ENCODE measurements at places on chromosomes 12 and 14.

GRCh38 chr12:27779416-27779919 is 565 bp upstream of the KLHL42 start:
- no peak for DNase-seq

- no peak for DNase-seq
Observed at GRCh38 chr14:85549697-85550096, 19.8 kb downstream of the FLRT2 start.

- no peak for DNase-seq
Observed at GRCh38 chr14:59465316-59466135, at the start of gene GPR135. Gene GPR135, minus strand, starts transcription at chr14:59465380. Its CDS starts 154 bp downstream, at chr14:59465226.

DNA sequence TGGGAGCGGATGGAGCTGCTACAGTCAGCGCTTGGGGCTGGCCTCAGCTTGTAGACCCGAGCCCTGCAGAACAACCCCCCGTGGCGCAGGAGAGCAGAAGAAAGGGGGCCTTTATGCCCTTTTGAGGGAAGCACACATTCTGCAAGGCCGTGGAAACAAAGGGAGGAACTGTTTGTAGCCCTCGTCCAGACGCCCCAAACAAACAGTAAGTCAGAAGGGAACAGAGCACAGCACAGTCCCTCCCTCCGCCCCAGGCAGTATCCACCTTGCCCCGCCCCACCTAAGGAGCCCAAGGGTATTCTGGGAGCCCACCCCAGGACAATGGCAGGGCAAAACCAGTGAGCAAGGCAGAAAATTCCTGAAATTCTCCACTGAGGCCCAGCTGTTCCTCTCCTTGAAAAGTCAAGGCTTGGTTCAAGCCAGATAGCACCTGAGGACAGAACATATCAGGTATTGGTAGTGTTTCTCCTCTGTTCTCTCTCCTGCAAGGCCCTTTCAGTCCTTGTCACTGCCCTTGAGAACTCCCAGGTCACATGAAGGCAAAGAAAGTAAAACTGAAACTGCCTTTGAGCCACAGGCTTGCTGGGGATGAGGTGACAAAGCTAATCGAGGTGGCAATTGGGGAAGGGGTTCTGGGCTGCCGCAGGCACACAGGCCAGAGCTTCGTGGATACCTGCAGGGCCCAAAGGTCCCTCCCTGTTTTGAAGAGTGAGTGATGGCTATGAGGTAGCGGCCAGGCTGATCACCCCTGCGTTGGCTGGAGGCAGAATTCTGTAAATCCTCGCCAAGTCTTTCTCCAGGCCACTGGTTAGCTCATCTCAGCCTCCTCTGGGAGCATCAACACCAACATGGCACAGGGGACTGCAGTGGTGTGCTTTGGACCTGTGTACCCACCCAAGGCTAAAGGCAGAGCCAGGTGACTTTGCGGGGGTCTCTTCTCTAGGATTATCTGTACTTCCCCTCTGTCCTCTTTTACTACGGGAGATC is 499 bp downstream of the DGLUCY start:
- DNase-seq = peak; percentile 66

DNA sequence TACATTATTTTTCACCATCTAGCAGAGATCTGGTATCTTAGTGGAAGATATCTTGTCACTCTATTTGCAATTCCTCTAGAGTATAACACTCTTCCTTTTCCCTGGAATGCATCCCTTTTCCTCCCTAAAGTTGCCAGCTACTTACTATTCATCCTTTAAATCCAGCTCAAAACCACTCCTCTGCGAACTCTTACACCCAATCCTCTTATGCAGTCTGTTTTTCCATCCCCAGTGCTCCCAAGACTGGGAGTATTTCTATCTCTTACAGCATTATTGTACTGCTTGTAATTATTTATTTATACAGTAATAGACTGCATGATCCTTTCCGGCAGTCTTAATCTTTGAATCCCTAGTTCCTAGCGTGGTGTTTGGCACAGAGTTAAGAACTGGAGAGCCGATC is 2.9 kb upstream of the SRGAP1 start:
- DNase-seq = no peak

DNA sequence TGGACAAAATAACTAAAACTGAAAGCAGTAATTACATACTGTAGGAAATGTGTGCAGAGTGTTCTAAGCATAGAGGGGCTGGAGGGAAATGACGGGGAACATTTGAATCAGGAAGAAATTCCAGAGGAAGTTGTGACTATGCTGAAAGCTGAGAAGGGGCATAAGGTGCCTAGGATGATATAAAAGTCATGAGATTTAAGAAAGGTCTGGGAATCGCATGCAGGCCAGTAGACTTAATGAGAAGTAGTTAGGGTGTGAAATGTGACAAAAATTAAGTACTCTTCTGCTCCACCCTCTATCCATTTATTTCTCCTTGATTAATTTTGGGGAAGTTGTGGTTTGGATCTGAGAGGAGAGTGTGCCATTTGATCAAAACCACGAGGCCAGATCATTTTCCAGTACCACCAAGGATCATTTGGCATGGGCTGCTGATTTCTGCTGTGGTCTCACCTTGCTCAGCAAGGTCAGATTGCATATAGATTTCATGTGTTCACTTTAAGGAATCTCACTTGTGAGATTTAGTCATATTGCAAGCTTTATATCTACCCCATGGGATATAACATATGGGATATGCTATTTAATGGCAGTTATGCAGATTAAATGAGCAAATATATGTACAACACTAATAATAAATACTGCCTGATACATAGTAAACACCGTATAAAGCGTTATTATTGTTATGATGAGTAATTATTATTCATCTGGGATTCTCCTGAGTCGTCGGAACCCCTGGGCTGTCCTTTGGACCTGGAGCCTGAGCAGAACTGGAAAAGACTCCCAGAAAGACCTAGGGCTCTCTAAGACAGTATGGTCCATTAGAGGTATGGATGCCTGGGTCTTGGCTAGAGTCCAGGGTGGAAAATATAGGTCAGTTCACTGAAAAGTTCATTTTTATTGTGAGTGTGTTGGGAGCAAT is 72.3 kb downstream of the SRGAP1 start:
- DNase-seq = no peak

DNA sequence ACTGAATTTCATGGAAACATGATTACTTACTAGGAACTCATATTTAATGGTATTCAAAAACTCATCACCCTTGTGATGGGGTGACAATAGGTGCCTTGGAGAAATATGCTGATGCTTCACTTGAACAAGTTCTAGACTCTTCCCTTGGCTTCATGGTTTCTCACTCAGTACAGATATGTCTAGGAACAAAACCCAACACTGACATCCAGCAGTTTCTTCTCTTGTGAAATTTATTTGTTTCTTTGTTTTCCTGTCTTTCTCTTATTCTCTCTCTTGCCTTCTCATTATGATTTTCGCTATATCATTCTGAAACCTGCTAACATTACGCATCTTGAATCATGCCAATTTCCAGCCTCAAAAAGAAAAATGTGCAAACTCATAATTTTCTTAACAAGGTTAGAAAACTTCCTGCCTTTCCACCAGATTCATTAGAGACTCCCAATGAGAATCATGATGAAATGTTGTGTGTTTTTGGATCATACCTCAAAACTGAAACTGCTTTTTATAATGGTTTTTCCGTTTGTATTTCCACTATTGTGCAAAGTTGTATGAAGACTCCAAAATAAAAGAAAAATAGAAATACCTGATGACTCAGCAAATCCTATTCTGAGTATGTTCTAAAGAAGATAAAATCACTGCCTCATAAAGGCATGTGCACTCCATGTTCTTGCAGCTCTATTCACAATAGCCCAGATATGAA is 1021.5 kb downstream of the TMEM121 start:
- DNase-seq = no peak

- no peak for DNase-seq
Observed at GRCh38 chr12:121957861-121958515, 39.6 kb downstream of the CFAP251 start.

GRCh38 chr12:101772012-101772775 is 32.9 kb upstream of the SYCP3 start:
- no peak for DNase-seq

GRCh38 chr14:32507029-32507984 is 178.2 kb downstream of the AKAP6 start:
- DNase-seq = no peak

DNA sequence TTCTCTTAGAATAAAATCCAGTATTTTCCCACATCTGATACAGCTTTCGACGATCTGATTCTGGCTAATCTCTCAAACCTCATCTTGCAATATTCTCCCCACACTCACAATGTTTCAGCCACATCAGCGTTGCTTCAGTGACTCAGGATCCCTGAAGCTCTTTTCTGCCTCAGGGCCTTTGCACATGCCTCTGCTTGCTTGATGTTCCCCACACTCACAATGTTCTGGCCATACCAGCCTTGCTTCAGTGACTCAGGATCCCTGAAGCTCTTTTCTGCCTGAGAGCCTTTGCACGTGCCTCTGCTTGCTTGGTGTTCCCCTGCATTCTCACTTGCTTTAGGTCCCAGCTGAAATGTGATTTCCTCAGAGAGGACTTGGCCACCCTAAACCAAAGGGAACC is 2.6 kb downstream of the C12orf42 start:
- DNase-seq = no peak

GRCh38 chr14:31395572-31396205 is 24.7 kb downstream of the HEATR5A start:
- no peak for DNase-seq

DNA sequence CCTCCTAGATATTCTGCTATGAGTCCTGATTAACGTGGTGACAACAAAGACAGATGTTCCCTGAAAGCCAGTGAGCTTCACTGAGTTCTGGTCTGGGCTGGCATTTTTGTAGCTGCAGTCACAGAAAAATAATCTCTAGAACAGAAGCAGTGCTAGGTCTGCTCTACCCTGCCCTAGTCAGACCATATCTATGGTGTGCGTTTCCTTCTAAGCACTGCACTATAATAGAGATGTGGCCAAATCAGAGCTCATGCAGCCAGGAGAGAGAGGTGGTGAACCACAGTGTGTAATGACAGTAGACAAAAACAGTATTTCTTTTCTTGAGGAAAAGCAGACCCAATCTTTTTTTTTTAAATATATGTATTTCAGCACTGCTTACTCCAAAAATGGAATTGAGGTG is 76.3 kb downstream of the CMAS start:
- DNase-seq = no peak

GRCh38 chr14:72594099-72594901 is 299.6 kb downstream of the DPF3 start:
- no peak for DNase-seq

GRCh38 chr14:70257526-70257925 is 68.8 kb upstream of the SLC8A3 start:
- peak; percentile 14 for DNase-seq

- DNase-seq = no peak
Observed at GRCh38 chr14:95026851-95027463, 130.4 kb downstream of the DICER1 start.

- no peak for DNase-seq
Observed at GRCh38 chr14:96793547-96793946, 3.6 kb upstream of the VRK1 start.

DNA sequence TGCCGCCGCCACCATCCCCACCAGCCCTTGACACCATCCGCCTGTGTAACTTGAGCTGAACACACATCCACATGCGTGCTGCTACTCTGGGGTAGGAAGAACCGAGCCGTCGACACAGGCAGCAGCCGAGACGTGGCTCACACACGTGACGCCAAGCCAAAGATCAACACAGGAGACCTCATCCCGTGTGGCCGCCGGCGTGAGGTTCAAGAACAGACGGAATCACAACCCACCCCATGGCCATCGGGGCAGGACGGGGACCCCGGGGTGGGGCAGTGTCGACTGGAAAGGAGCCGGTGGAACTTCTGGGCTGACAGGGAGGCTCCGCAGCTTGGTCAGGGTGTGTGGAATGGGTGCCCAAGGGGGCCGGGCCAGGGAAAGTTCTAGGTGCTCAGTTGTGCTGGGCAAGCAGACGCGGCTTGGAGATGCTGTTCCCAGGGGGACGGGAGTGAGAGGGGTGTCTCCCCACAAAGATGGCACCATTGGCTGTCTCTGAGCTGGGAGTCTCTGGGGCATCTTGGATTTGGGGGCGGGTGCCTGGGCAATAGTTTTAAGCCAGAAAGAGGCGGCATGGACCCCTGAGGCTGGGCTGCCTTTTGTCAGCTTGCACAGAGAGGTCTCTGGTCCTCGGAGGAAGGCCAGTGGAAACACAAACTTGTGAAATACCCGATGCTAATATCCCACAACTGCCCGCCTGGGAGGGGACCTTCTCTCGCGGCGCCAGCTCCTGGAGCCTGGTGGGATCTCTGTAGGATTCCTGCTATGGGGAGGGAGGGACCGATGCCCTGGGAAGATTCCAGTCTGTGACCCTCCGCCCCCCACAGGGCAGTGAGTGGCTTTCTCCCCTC is 41.8 kb downstream of the GALNT9 start:
- no peak for DNase-seq

DNA sequence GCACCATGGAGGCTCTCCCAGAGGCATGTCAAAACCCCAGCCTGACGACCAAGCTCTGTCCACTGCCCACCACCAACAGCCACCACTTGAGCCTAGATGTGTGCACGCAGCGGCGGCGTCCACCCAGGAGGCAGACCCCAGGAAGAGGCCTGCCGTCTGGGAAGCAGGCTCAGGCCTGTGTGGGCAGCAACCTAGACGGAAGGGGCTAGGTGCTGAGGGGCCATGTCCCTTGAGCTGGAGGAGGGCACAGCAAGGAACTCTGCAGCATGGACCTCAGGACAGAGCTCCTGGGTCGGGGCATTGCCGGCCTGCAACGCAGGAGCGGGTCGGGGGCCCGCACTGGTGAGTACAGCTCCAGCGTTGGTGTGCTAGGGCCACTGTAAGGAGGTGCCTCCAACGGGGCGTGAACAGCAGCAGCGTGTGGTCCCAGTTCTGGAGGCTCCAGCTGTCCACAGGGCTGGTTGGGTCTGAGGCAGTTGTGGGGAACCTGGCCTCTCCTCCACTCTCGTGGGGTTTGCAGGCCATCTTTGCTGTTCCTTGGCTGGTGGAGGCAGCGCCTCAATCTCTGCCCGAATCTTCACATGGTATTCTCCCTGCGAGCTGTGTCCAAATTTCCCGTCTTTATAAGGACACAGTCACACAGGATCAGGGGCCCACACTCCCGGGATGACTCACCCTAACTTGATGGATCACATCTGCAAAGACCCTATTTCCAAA is 20.5 kb downstream of the ZBTB42 start:
- no peak for DNase-seq

- DNase-seq = no peak
Observed at GRCh38 chr14:54301359-54301758, 95.4 kb upstream of the CDKN3 start.

DNA sequence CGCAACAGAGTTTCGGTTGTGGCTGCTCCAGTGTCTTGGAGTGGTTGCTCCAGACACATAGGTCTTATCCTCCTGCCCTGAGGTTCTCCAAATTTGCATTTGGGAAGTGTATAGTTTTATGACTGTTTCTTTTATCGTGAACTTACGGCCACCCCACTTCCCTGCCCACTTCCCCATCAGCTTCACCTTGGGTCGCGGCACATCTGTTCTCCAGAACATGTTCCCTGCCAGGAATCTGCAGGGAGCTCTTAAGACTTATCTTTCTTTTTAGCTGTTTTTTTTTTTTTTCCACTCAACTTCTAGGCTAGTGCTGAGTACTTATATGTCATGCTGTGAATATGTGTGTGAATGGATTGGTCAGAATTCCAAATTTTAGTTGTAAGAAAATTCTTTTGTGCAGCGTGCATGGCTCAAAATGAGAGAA is 75.4 kb downstream of the ETV6 start:
- no peak for DNase-seq

- peak; percentile 42 for DNase-seq
Observed at GRCh38 chr14:103546652-103547454, 15.6 kb downstream of the BAG5 start.
